ENCODE measurements at places on chromosomes 5 and 9.

DNA sequence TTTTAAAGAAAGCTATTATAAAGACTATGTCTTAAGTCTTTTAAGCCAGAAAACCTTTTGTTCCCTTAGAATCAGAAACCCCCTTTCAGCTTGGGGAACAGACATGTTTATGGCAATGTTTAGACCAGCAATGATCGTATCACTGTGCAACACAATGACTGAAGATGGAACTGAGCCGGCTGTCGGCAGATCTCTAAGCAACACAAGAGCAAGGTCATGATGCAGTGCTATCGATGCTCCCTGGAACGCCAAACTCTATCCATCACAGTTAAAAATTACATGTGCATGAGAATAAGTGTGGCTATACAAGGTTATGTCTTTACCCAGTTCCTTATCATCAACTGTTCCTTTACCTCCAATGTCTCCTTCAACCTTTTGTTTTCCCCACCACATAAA, 1.8 kb upstream of the RNF44 start:
- DNase-seq, result no peak

- DNase-seq, result no peak
These were observed 99.1 kb upstream of the RASGRF2 start for GRCh38 chr5:80860924-80861613.

DNA sequence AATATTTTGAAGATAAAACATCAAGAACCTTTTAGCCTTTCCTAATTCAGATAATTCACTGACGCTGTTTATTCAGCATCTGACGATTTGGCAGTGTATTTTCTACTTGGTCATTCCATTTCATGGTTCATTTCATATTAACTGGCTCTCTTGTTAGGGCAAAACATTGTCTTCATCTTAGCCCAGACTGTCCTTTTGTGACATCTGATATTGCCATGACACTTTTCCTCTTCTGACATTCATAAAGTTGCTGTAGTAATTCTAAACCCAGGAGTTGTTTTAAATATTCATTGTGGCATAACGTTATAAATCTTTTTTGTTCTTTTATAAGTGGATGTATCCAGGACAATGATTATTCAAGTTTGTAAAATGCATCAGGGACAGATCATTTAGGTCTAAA, 1.8 kb downstream of the SCAMP1 start:
- DNase-seq, result no peak

DNA sequence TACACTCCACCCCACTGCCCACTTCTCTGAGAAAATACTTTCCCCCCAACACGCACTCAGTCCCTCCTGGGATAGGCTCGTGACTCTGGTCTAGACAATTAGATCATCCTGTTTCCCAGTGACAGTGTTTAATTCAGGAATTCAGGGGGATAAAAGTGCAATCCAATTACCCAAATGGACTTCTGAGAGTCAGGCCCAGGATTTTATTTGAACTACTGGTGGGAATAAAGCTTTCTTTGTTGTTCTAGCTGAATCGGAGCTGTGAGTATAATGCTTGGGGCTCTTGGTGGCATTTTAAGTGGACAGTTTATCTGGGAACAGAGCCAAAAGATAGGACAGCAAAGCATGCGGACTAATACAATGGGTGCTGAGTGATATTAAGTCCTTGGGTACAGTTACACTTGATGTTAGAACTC, 683.3 kb downstream of the MAT2B start:
- DNase-seq, result no peak

GRCh38 chr5:124859556-124860290, 113.3 kb upstream of the ZNF608 start:
- DNase-seq, result no peak

Measured in GM13976 (cell line).